CD4-positive, alpha-beta T cell treated with Interleukin-21 for 1 hour (primary cell): ENCODE measurements at places on chromosomes 1 and 21.

DNA sequence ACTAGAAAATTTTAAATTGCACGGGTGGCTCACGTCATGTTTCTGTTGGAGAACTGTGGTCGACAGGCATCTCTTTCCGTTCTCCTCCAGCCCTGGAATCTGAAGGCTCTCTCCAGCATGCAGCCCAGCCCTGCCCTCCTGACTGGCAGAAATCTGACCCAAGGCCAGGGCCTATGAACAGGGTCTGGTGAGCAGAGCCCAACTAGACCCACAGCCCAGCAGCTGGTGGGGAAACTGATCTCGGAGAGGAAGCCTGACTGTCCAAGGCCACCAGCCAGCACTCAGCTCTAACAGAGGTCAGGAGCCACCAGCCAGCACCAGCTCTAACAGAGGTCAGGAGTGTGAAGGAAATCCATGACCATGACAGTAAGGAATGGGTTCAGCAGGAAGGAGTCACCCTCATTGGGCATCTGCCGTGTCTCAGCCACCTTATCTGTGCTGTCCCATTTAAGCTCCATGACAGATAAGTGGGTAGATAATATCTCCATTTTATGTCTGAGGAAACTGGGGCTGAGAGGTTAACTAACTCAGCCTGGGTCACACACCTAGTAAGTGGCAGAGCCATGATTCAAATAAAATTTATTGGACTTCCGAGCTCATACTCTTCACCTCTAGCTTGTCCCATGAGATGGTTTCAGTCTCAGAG lies 20.2 kb upstream of the PKP1 start:
- no peak for DNase-seq

DNA sequence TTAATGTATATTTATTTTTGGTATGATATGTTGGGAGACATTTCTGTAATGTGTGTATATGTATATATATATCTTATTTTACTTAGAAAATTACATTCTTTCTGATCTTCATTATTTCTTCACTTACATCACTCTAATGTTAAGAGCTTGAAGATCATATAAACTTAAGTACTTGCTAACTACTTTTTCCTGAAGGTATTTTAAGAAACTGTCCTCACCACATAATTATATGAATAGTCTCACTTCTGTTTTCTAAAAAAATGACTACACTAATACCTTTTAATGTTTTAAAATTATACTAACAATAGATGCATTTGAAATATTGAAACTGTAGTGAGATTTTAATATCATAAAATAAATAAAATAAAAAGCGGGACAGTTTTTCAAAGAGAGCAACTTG lies 377.1 kb downstream of the LRRIQ3 start:
- no peak for DNase-seq

DNA sequence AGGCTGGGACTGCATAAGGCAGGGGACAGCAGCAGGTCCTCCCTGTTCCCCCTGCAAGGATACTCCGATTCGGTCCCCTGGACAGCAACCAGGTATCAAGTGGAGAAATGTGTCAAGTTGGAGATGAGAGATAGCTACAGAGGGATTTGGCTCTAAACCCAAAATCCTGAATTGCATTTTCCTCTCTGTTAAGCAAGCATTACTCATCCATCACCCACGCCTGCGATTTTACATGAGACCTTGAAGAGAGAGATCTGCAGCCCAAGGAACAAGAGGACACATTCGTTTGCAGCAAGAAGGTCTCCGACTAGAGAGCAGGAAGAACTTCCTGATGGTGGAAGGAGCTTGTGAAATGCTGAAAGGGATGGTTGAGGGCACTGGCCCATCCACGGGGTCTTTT lies 21.9 kb downstream of the SYT2 start:
- DNase-seq: no peak

- DNase-seq: no peak
Observed at GRCh38 chr1:59705466-59706302, 109.1 kb upstream of the HOOK1 start.

- DNase-seq: no peak
Observed at GRCh38 chr1:6183520-6183989, 3.4 kb upstream of the CHD5 start.

DNA sequence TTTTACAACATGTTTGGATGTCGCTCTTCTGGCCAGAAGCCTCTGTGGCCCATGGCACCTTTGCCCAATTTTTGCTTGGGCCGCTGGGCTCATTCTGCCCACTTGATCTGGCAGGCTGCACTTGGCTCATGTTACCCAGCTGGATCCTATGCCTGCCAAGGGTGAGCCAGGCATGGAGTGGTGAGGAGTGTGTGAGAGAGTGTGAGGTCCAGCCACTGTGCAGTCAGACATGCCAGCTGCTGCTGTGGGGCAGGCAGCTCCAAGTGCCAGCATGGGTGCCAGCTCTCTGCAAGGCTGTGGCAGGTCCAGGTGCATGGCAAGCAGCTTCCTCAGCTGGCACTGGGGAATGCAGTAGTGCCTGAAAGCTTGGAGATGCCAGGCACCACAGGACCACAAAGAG lies 71.0 kb downstream of the EBNA1BP2 start:
- no peak for DNase-seq

GRCh38 chr1:111203681-111204200 lies 3.3 kb upstream of the DENND2D start:
- peak; percentile 90 for DNase-seq

GRCh38 chr1:38500891-38501290 lies 358.7 kb downstream of the RRAGC start:
- DNase-seq: no peak

DNA sequence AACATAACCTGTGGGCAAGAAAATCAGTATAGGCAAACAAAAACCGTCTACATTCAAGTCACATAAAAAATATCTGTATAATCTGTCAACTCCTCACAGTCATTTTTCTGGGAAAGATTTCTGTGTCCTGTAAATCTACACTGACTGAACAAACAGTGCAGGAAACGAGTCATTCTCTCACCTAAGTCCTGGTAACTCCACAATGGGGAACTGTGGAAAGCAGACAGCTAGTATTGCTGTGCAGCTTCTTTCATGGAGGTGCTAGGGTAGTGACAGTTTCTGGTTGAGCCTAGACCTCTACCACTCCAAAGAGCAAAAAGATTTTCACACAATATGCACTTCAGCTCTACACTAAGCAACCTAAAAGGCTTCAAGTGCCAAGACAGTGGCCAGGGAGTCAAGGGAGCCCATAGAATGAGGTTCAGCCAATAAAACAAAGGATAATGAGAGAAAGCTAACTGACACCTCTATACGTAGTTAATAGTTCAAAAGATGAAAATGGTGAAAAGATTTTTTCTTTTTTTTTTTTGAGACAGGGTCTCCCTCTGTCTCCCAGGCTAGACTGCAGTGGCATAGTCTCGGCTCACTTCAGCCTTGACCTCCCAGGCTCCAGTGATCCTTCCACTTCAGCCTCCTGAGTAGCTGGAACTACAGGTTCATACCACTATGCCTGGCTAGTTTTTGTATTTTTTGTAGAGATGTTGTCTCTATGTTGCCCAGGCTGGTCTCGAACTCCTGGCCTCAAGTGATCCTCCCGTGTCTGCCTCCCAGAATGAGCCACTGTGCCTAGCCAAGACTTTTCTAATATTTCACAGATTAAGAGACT lies 5.5 kb downstream of the PTP4A2 start:
- peak; percentile 52 for DNase-seq

- no peak for DNase-seq
Observed at GRCh38 chr21:18387994-18388393, 15.6 kb downstream of the TMPRSS15 start.

- no peak for DNase-seq
Observed at GRCh38 chr1:210826686-210827085, 307.3 kb downstream of the KCNH1 start.

GRCh38 chr1:174160109-174160473 lies 771 bp downstream of the RABGAP1L start:
- DNase-seq: no peak

DNA sequence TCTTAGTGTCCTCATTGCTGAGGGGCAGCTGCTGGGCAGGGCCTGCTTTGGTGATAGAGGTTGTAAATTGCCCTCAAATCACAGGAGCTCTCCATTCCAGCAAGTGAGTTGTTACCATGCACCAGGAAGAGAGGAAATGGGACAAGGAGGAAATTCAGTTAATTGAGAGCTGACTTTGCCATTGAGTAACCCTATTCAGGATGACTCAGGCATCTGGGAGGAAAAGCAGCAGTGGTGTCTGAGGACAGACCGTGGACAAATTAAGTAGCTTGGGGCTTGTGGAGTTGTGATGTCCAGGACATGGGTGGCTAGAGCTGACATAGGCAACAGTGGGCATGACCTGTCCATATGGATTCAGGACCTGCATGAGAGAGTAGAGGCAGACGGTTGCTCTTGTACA lies 5.9 kb downstream of the ARHGEF10L start:
- DNase-seq: no peak

- no peak for DNase-seq
Observed at GRCh38 chr1:240098534-240098933, 6.9 kb downstream of the FMN2 start.

DNA sequence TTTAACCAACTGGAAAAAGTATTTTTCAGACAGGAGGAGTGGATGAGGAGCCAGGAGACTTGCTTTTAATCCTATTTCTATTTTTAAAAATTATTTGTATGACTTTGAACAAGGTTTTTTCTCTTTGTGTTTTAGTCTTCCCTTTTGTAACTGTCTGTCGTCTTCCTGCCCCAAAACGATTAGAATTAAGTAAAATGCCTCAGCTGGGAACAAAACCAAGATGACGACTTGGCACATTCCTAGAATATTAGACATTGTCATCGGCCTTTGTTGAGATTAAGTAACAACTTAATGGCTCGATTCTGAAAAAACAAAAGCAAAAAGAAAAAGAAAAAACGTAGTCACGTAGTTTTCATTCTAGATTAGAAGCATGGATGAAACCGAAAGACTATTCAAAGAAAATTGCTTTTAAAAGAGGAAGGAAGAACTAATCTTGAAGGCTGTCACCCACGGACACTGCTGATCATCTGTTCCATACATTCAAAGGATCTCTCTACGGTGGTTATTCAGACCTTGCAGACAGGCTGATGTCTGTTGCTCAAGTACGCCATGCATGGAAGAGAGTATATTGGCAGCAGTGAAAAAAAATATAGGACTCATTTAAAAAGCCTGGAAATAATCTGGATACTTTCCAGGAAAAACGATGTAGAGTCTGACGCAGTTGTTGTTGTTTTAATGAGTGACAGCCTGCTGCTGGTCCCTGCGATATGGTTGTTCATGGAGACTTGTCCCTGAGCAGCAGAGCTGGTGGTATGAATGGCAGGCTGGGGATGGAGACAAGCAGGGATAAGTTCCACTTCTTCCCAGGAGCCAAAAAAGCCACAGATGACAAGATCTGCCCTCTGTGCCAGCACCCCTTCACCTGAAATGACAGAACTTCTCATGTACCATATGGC lies 16.8 kb downstream of the GNG4 start:
- no peak for DNase-seq

GRCh38 chr1:208803011-208803811 lies 559.0 kb upstream of the PLXNA2 start:
- DNase-seq: no peak

DNA sequence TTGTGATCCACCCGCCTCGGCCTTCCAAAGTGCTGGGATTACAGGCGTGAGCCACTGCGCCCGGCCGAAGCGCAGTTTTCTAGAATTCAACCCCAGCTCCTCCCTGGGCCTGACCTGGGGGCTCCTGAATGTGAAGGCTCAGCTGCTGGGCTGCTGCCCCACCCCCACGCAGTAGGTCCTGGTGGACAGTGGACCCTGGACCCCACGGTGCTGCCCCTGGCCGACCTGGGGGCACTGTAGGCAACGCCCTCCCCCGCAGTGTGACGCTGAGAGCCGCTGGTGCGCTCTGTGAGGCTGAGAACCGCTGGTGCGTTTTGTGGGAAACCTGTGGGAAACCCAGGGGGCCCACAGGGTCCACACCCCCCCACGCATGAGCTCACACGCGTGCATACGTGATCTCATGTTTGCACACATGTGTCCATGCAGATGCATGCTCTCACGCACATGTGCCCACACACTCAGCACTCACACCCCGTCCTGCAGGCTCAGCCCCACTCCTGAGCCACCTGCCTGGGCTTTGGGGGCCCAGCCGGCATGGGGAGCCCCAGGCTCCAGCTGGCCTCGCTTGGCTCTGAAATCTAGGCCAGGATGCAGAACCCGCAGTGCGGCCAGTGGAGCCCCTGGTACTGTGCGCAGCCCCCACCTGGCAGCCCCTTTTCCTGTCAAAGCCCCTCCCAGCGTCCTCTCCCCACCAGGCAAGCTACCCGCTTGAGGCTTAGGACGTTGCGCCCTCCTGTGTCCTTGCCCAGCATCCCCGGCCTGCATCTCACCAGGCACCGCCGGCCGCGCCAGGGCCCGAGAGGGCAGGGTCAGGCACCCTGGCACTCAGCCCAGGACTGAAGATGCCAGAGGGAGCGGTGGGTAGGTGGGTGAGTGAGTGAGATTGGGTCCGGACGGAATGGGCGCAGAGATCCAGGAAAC lies 67.7 kb downstream of the COL18A1 start:
- no peak for DNase-seq

DNA sequence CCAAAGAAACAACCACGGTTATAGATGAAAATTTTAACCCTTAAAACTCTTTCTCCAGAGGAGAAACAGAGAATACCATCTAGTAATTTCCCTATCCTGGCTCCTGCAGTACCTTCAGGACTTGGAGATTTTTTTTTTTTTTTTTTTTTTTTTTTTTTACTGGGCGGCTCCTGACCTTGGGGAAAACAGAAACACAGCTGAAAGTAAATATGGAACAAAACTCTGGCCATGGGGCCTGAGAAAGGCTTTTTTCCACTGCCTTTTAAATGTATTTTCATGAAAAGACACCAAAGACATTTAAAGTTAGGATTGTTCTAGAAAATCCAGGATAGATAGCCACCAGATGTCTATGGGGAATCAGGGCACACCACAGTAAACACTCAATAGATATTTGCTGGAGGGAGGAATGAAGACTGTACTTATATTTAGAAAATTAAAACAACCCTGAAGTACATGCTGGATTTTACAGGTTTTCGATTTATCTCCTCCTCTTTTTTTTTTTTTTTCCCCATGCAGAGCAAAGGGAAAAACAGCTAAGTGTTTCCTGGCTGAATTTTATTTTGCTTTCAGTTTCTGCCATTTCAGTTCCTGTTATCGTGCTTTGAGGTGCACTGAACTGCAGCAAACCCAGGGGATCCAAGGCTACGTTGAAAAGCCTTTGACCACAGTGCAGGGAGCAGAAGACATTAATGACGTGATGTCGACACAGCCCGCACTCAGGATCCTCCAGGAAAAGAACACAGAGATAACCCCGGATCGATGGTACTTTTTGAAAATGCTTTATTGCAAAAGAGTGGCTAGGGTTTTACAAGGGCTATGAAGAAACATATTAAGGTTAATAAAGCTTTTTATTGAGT lies 35.7 kb upstream of the CNN3 start:
- peak; percentile 40 for DNase-seq
